Stimulated activated CD8-positive, alpha-beta memory T cell treated with anti-CD3 and anti-CD28 coated beads, Interleukin-4, amount 100 ng/mL, for 4 hours (primary cell): ENCODE measurements at places on chromosomes 4 and X.

- DNase-seq: no peak
Observed at GRCh38 chr4:71400810-71401209, 62.0 kb downstream of the SLC4A4 start.

- DNase-seq: no peak
Observed at GRCh38 chrX:153736871-153737441, 12.3 kb downstream of the ABCD1 start.

DNA sequence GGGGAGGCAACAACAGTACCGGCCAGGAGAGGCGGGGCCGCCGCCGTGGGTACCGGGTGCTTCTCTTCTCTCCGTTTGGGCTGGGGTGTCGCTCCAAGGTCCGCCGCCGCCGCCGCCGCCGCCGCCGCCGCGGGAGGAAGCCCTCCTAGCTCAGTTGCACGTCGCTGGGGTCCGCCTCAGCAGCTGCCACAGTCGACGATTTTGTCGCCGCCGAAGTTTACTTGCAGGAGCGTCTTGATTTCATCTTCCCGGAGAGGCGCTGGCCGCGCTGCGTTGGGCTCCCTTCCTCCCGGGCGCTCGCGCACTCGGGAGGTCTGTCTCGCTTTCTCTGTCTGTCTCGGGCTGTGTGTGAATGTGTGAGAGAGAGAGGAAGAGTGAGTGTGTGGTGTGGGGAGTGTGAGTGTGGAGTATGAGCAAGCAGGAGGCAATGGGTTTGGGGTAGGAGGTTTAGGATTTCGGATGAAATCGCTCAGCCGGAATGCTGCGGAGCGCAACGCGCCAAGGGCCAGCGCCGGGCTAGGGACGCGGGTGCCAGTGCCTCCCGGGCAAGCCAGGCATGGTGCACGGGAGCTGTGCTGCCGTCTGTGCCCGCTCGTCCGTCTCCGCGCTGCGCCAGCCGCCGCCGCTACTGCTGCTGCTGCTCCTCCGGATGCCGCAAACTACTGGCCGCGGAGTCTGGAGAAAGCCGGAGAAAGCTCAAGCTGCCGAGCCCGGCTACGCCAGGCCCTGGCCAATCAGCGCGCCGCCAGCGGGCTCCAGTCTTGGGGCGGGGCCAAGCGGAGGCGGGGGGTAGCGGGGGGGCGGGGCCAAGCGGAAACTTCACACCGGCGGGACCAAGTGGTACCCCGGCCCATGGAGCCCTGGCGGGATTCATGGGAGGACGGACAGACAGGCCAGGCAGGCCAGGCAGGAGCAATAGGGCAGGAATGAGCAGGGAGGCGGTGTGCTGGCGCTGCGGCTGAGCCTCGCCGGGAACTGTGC lies at the start of gene PCDH19:
Gene PCDH19, minus strand, starts transcription at position 664 of the 981 bp plus-strand sequence. CDS start 1,676 bp downstream, outside the sequence.
- no peak for DNase-seq

- DNase-seq: no peak
Observed at GRCh38 chrX:31316340-31316991, 244.6 kb upstream of the FTHL17 start.

GRCh38 chrX:119093991-119094735 lies 21.4 kb downstream of the CT47C1 start:
- DNase-seq: no peak

- no peak for DNase-seq
Observed at GRCh38 chr4:145189981-145190380, 9.6 kb upstream of the OTUD4 start.

- no peak for DNase-seq
Observed at GRCh38 chr4:13399257-13399656, 84.9 kb downstream of the RAB28 start.

DNA sequence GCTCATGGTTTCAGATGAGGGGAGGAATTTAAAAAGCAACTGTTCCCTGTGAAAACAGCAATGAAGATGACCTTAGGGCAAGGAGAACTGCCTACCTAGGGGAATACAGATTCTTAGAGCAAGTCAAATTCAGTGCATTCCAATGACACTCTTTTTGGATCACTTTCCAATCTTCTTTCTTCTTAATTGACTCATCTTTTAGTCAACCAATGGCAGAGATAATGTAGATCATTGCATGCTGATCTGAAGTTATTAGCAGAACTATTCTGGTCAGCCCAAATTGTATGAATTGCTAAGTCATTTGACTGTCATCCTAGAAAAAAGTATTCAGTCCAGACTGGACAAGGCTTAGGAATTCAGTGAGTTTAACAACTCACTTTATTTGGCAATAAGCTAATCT lies 12.6 kb upstream of the NR3C2 start:
- no peak for DNase-seq

DNA sequence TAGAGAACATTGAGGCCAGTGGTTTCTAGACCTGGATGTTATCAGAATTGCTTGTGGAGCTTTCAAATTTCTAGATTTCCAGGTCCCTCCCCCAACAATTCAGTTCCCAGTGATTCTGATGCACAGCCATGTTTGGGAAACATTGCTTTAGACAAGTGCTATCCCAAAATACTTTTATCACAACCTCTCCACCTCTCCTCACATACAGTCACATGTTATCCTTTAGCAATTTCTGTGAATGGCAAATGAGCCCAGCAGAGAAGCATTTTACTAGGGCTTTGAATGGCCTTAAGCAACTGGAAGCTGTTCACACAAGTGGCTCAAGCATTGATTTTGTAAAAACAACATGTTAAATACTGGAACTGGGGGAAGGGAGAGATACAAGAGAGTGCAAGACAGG lies 29.7 kb downstream of the DCX start:
- DNase-seq: no peak

GRCh38 chr4:172546782-172547181 lies 621.8 kb upstream of the GALNT7 start:
- DNase-seq: no peak

- DNase-seq: no peak
Observed at GRCh38 chrX:141642979-141643378, 53.5 kb downstream of the SPANXA2 start.

GRCh38 chr4:29175291-29175690 lies 1544.9 kb upstream of the PCDH7 start:
- no peak for DNase-seq

- DNase-seq: no peak
Observed at GRCh38 chr4:3710451-3711182, 55.6 kb upstream of the ADRA2C start.

- DNase-seq: no peak
Observed at GRCh38 chr4:150079081-150079581, 886 bp downstream of the DCLK2 start.

DNA sequence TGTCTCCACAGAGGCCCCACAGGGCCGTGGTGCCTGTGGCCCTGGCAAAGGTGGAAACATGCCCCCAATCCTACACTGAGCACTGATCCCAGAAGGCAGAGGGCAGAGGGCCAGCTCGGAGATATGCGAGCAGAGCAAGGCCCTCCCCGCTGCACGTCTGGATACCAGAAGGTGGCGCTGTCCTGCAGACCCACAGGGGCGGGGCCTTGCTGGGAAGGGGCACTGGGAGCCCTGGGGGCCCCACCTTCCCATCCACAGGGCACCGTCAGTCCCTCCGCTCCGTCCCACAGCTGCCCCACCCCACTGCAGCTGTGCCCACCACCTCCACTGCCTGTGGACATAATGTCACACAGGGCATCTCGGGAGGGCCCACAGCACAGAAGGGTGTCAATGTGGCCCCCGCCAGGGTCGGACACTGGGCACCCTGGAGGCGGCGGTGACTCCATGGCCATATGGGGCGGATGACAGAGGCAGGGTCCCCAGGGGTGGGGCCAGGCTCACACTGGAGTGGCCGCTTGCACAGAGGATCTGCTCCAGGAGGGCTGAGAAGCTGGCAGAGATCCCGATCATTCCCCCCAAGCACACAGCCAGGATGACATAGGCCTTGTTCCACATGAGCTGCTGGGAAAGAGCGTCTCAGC lies 4.8 kb downstream of the SLC49A3 start:
- DNase-seq: no peak

- no peak for DNase-seq
Observed at GRCh38 chrX:133094098-133094731, 2.7 kb downstream of the USP26 start.

GRCh38 chr4:76251441-76252270 lies at the start of gene FAM47E:
TSS of gene FAM47E (plus strand) at chr4:76251721. CDS start at chr4:76251747, 26 bp downstream.
- DNase-seq: no peak

- no peak for DNase-seq
Observed at GRCh38 chrX:15435836-15436619, 51.8 kb upstream of the VEGFD start.

DNA sequence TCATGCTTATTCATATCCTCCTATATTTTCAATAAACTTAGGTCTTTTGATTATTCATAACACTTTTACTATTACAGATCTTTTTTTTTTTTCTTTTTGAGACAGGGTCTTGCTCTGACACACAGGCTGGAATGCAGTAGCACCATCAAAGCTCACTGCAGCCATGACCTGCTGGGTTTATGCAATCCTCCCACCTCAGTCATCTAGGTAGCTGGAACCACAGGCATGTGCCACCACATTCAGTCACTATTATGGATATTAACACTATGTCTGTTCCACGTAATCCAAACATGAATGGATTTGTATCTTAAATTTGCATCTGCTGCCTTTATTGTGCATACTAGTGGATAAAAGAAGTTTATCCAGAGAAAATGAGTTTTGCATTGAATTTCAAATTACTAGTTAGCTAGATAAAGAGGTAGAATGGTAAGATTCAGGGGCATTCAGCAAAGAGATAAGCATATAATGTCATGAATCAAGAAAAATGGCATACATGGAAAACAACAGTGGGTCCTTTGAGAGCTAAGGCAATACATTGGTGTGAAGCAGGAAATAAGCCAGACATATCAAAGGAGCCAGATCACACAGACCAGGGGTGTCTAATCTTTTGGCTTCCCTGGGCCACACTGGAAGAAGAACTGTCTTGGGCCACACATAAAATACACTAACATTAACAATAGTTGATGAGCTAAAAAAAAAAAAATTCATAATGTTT lies 13.9 kb downstream of the ANAPC10 start:
- no peak for DNase-seq

GRCh38 chr4:24770667-24771066 lies 24.7 kb upstream of the SOD3 start:
- no peak for DNase-seq

GRCh38 chr4:90624781-90625180 lies 497.6 kb downstream of the CCSER1 start:
- no peak for DNase-seq

GRCh38 chr4:71540749-71541269 lies 202.0 kb downstream of the SLC4A4 start:
- no peak for DNase-seq

GRCh38 chrX:102978594-102978993 lies 41.5 kb downstream of the RAB40AL start:
- DNase-seq: no peak

GRCh38 chr4:115906428-115906827 lies 793.0 kb upstream of the NDST4 start:
- no peak for DNase-seq

DNA sequence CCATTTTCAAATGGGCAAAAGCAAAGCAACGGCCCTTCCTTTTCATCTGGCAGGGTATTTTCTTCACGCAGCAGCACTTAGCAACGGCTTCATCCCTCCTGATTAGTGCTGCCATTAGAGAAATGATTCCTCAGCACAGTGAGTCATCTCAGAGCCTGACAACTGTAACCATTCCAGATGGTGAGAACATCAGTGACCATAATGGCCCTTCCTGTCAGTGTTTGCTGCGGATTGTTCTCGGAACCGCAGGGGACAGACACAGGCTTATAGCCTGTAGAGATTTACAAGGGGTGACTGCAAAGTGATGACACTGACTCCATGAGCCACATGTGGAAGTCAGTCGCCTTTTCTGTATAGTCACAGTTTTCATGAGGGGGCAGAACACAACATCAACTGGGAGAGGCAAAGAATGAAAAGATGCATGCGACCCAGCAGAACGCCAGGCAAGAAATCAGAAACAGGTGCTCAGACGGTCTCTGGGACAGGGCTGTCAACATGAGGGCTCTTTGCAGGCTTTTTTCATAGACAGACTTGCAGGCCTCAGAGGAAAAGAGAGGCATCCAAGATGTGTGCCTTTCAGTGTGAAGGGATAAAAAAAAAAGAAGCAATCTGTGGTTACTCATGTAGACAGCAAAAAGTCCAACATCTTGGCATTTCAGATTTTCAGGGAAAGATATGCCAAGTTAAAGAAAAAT lies 69.9 kb upstream of the FBXW7 start:
- DNase-seq: no peak

DNA sequence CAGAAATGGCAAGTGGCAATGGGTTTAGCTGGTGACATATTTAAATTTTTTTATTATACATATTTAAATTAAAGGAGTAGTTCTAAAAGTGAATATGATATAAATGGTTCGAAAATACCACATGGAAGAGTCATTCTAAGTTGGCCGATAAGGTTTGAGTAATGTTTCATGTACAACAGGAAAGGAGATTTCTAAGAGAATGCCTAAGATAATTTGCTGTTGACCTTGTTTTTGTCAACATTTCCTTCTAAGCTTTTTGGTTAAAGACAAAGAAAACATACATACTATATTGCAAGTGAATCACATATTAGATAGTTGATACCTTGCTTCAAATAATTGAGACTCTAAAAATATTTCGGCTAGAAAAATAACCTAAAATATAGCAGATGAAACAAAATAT lies 526.6 kb upstream of the SLIT2 start:
- no peak for DNase-seq

GRCh38 chrX:6131287-6131686 lies 97.4 kb downstream of the NLGN4X start:
- DNase-seq: no peak

GRCh38 chr4:147941373-147941772 lies 209.5 kb downstream of the ARHGAP10 start:
- no peak for DNase-seq
